ENCODE measurements at places on chromosomes 1 and 21. TPM values are rescaled to one million over a fixed set of nuclear protein-coding genes. Genes with fewer than 3 reads are reported as not detected.

COL16A1 gene
- total RNA-seq: not detected

PLEKHN1 gene
- total RNA-seq: 3.4 TPM

POU3F1 gene
- not detected for total RNA-seq

ERICH3 gene
- total RNA-seq: not detected

FAM163A gene
- not detected for total RNA-seq

LAPTM5 gene
- 563 TPM for total RNA-seq

OR2T35 gene
- total RNA-seq: not detected

UTS2 gene
- total RNA-seq: 1.0 TPM

Measured in T-helper 17 cell (primary cell).